Suppressor macrophage treated with lipopolysaccharide for 1 hour (primary cell): ENCODE measurements at places on chromosomes 7 and 10.

DNA sequence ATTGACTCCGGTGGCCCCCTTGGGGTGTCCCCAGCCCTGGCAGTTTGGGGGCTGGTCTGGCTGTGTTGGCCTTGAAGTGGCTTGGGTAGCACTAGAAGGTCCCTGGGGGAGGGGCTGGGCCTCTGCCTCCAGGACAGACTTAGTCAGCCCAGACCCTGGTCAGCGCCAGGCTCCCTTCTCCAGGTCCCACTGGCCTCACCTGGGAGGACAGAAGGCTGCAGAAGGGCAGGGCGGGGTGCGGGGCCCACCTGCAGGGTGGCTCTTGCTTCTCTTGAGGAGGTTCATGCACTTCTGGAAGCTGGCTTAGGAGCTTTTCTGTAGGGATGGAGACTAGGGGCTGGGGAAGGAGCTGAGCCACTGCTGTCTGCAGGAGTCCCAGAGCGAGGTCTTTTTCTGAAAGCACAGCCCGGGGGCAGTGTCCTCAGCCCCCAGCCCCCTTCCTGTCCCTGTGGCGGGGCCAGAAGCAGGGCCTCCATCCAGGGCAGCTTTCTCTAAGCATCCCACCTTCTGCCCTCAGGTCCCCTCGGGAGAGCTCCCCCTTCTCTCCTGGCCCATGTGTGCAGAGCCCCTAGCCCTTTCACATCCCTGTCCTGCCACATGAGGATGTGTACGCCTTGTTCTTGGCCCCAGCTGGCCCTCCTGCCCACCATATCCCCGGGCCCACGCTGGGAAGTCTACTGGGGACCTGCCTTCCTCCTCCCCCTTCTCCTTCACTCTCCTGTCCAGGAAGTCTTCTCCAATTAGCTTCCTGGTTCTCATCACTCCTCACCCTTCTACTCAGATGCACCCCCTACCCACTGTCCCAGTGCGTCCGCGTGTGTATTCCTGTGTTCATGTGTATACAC, 11.0 kb downstream of the TBATA start:
- no peak for DNase-seq

DNA sequence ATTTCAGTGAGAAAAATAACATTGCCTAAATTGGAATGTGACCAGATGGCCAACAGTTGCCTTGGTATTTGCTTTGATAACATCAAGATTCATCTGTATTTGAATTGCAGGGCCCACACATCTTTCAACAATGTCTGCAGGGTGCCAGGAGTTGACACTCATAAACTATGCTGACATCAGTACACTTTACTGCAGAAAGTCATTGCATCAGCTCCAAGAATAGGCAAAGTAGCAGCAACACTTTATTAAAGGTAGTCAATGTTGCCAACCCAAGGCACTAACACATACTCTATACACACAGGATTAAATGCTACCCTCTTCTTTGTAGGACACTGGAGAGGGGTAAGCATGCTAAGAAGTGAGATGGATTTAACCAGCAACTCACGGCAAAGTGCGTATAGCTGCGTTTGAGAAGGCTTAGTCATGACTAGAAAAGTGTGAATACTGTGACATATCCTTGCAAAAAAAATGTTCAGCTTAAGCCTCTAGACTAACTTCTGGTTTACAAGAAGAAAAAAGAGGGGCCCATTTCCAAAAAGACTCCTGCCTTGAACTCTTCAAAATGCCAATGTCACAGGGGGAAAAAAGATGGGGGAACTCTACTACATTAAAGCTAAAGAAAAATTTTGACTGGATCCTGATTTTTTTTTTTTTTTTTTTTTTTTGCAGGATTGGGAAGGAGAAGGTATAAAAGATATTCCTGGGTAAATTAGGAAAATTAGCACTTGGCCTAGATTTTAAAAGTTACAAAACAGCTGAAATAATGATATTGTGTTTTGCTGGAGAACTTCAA, 2.2 kb downstream of the BBIP1 start:
- DNase-seq = no peak

GRCh38 chr10:67550046-67550445, 145.9 kb downstream of the CTNNA3 start:
- no peak for DNase-seq

DNA sequence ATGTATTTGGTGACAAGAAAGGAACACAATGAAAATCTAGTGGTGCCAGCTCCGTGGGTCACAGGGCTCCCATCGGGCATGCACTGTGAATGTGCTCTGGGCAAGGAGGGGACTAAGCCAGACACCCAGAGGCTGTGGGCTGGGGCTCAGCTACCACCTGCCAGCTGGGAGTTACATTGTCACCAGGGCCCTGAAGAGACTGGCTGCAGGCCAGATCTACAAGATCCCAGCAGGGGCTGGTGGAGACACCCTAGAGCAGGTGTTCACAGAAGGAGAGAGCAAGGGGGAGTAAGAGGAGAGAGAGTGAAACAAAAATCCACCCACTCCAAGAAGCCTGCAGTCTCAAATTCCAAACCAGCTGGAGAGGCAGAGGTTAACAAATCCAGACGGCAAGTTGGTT, 116.6 kb upstream of the ADCY1 start:
- DNase-seq = no peak

- DNase-seq = no peak
Measured at GRCh38 chr10:108005627-108006026, 841.1 kb upstream of the SORCS1 start.

DNA sequence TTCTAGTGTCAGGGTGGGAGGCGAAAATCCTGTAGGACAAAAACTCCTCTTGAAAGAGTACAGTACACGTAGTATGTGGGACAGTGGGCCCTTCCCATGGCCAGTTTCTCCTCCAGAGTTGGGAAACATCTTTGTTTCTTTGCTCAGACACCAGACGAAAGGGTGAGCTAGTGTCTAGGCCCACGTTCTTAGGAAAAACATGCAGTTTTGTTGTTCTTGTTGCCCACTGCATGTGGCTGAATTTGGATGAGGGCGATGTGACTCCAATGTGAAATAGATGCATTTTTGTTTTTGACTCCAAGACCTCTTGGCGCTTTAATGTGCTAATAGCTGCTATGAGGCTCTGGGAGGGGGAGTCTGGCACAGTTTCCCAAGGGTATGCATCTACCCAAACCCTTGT, 100.8 kb downstream of the ATXN7L1 start:
- DNase-seq = no peak

DNA sequence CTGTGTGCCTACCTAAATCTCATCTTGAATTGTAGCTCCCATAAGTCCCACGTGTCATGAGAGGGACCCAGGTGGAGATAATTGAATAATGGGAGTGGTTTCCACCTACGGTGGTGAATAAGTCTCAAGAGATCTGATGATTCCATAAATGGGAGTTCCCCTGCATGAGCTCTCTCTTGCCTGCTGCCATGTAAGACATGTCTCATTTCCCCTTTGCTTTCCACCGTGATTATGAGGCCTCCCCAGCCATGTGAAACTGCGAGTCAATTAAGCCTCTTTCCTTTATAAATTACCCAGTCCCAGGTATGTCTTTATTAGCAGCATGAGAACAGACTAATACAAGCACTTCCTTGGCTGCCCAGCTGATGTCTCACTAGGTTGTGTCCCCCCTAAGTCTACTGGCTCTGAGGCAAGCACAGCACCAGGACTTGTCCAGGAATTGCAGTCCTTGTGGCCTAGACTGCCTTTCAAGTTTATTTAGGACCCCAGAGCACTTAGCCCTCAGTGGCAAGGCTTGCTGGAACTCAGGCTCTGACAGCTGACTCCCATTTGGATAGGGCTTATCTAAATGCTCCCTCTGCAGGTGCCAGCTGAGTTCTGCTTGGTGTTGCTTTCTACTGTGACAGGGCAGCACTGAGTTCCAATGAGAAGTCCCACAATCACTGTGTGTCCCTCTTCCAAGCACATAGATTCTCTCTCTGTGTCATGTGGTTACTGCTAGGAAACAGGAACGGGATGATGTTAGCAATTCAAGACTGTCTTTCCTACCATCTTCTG, 59.0 kb upstream of the TAS2R16 start:
- no peak for DNase-seq

GRCh38 chr7:2354939-2355704, 495 bp downstream of the EIF3B start:
- DNase-seq = peak; percentile 18

DNA sequence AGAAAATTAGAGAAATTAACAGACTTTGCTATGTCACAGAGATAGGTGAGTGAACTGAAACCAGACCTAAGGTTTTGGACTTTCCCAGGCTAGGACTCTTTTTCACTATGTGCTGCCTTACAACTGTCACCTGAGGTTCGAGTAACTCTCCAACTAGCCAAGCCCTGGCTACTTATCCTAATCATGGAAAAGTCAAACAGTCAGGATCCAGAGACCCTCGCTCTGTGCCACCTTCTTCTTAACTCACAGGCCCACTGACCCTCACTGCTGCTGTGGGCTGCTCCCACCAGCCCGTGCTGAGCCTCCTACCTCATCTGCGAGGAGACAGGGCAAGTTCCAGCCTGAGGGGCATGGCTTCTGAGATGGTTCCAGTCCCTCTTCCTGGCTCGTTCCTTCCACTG, 211.4 kb upstream of the KLF14 start:
- DNase-seq = no peak

DNA sequence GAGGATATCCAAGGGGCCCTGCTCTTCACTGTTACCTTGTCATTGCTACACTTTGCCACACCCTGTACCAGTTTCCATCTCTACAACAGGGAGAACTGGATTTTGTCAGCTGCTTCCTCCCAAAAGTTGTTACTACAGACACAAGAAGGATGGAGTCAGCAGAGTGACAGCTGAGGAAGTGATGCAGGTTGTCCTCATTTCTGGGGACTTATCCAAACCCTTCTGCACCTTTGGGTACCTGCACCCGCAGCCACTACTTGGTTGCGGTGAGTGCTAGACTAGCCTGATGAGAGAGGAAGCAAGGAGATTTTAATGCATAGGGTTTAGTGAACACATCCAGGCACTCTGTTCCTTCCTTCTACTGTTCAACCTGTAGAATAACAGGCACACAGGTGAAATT, 281.0 kb downstream of the RPS24 start:
- DNase-seq = no peak

- no peak for DNase-seq
Measured at GRCh38 chr10:10798102-10798863, 219.4 kb upstream of the CELF2 start.

- peak; percentile 66 for DNase-seq
Measured at GRCh38 chr7:151168003-151168786, 701 bp upstream of the GBX1 start.

DNA sequence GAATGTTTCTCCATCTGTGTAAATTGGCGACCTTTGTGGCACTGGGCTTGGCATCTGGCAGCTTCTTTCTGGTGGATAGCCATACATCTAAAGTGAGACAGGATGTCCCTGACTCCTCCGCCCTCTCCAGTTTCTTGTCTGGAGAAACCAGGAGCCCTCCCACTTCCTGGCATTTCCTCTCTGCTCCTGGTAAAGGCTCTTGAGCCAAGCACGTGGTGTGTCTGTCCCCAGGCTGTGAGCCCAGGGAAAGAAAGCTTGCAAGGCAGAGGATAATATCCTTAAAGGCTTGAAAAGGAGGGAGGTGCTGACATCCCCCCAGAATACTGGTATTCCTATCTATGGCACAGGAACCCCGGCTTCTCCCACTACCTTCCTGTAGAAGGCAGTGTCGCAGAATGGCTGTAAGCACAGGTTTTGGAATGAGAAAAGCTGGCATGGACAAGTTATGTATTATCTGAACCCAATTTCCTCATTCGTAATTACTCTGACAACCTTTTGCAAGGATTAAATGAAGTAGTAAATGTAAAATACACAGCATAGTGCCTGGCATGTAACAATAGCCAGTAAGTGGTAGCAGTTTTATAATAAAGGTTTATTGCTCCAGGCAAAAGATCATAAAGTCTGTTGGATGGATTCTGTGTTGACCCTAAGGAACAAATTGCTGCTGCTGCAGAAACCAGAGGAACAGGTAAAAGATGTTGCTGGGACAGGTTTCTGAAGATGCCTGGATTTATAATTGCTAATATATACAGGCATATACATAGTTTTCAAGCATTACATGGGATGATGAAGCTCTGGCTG, 11.8 kb upstream of the ACSL5 start:
- no peak for DNase-seq

GRCh38 chr7:46007990-46008643, 87.0 kb upstream of the IGFBP3 start:
- DNase-seq = no peak

GRCh38 chr10:93034426-93034825, 26.2 kb upstream of the CYP26C1 start:
- no peak for DNase-seq

- DNase-seq = no peak
Measured at GRCh38 chr7:77702968-77703472, 6.8 kb downstream of the RSBN1L start.

GRCh38 chr10:103739039-103739764, 116.2 kb downstream of the SH3PXD2A start:
- DNase-seq = no peak

- peak; percentile 34 for DNase-seq
Measured at GRCh38 chr10:63206997-63207811, 74.1 kb downstream of the NRBF2 start.

GRCh38 chr10:127346604-127347003, 150.2 kb upstream of the INSYN2A start:
- DNase-seq = peak; percentile 35

- DNase-seq = no peak
Measured at GRCh38 chr7:152514771-152515105, 78.9 kb upstream of the KMT2C start.

DNA sequence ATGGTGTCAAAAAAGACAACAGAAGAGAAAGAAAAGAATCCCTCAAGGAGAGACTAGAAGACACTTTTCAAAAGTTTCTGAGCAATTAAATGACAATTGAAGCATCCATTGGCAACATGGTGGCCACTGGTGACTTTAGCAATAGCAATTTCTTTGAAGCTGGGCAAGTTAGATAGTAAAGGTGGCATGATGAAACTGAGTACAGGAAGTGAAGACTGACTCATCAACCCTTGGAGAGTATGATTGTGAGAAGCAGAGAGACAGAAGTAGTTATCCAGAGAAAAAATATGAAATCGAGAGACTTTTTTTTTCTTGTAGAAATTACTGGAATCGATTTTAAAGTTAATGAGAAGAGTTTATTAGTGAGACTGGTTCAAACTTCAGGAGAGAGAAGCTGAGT, 52.5 kb downstream of the DGKB start:
- DNase-seq = no peak

DNA sequence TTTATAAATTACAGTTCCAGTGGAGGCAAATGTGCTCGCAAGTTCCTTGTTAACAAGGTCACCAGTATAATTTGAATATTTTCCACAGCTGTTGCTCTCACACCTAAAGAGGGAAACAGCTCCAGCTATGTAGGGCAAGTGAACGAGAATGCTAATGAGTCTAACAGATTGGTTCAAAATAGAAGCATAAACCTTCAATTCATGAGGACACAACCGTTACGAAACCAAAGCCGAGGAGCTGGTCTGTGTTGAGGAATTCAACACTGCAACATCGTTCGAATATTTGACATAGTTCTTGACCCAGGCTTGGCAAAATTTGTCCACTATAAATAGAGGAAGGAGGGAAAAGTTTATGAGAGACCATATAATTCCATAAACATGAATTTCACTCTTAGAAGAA, 161.3 kb downstream of the KLF6 start:
- DNase-seq = no peak
